ENCODE measurements at places on chromosomes 5 and 9.
A peak's percentile ranks its signal among the peaks of the same experiment; 100 is the strongest.

- DNase-seq = no peak
These were observed 34.3 kb downstream of the ZNF462 start for GRCh38 chr9:106897236-106897635.

DNA sequence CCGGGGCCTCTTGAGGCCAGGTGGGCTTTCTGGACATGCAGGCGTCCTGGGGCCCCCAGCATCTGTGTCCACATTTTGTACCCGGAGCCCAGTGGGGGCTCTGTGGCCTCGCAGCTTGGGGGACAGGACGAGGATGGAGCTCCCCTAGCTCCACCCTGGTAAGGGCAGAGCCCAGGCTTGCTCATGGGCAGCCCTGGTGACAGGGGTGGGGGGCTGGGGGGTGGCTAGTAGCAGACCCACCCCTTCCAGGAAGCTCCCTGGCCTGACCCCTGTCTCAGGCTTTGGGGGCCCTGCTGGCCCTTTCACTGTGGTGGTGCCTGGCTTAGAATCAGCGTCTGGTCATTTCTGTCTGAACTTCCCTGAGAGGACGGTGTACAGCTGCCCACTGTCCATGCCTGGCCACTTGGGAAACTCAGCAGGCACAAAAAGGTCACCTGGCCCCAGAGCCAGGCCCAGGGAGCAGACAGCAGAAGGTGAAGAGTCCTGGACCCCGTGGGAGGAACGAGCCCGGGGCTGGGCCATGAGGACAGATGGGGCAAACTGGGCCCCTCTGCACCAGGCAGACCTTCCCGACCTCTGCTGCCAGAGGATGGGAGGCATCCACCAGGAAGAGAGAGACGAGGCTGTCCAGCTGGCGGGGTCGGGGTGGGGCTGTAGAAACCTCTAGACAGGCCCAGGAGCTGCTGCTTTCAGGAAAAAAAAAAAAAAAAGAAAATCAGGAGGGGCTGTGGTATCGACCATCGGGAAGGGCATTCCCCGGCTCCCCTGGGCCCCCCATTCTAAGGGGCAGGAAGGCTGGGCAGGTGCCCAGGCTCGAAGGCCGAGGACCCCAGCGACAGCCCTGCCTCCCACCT, 52.8 kb downstream of the EXD3 start:
- peak; percentile 43 for DNase-seq

GRCh38 chr5:99061711-99062110, 132.9 kb upstream of the CHD1 start:
- no peak for DNase-seq

DNA sequence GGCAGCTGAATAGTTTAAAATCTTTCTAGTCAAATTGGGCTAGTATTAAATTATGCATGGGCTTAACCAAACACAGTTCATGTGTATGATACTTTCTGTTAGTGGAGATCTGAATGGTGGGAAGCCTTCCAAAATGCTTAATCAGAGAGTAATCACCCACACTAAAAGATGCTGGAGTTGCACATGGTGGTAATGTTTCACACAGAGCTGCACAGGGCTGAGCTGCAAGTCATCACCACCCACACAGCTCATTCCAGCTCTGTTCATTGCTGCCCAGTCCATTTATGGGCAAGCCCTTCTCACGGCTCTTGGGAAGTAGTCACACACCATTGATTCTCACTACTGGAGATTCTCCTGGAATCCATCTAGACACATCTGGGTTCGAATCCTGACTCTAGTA, 351.5 kb upstream of the KCNN2 start:
- DNase-seq = no peak

GRCh38 chr5:64487283-64487682, 18.5 kb upstream of the RGS7BP start:
- no peak for DNase-seq

GRCh38 chr9:77271023-77271690, 93.8 kb downstream of the VPS13A start:
- no peak for DNase-seq

DNA sequence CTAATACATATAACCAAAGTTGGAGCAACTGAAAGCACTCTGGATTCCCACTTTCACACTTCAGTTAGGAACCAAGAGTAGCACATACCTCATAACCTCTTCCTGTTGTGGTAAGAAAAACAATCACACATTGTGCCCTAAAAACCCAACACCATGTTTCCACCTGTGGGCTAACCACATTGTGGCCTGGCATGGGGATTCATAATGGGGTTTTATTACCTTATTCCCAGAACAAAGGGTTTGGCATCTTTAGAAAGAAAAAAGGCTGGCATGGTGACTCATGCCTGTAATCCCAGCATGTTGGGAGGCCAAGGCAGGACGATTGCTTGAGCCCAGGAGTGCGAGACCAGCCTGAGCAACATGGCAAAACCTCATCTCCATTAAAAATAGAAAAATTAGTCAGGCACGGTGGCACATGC, 60.6 kb downstream of the HSD17B3 start:
- DNase-seq = no peak

GRCh38 chr9:106956971-106957370, 94.0 kb downstream of the ZNF462 start:
- DNase-seq = no peak

DNA sequence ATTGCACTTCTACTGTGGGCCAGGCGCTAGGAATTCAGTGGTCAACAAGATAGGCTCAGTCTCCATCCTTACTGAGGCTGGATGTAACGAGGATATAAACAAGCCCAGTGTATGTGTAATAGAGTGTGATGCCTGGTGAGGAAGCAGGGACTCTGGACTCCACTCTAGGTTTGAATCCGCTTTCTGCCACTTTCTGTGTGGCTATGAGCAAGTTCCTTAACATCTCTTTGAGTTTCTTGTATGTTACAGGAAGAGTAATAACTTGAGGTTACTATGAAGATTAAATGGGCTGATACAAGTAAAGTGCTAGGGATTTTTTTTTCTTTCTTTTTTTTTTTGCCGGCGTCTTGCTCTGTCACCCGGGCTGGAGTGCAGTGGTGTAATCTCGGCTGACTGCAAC, 12.4 kb downstream of the DOCK2 start:
- no peak for DNase-seq

DNA sequence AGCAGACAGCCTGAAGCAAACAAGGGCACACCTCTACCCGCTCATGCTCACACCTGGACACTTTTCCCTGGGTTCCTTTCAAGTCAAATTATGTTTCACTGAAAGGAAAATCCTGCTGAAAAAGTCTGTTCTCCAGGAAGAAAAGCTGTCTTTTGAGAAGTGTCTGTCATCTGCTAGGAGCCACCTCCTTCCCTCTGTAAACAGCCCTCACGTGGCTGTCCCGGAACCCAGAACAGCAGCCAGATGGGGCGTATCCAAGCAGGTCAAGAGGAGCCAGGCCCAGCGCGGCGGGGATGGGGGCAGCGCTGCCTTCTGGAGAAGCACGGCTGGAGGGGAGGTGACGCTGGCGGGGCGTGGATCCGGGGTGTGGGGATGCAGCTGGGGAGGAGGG, at the start of gene PNPLA7:
Gene PNPLA7 (minus strand): TSS at position 172 of the 391 bp plus-strand sequence. CDS start 205 bp downstream, outside the sequence.
- peak; percentile 90 for DNase-seq

- no peak for DNase-seq
These were observed 44.3 kb downstream of the BICD2 start for GRCh38 chr9:92720209-92720765.

DNA sequence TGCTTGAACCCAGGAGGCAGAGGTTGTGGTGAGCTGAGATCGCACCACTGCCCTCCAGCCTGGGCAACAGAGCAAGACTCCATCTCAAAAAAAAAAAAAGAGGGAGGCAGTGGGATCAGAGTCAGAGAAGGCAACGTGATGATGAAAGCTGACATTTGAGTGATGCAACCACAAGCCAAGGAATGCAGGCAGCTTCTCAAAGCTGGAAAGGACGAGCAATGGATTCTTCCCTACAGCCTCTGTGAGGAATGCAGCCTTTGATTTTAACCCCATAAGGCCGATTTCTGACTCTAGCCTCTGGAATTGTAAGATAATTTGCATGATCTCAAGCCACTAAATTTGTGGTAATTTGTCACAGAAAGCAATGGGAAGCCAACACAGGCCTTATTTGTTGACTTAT, 9.8 kb downstream of the TGFBI start:
- DNase-seq = no peak

- DNase-seq = no peak
These were observed 13.1 kb downstream of the PSMD5 start for GRCh38 chr9:120829650-120830049.

DNA sequence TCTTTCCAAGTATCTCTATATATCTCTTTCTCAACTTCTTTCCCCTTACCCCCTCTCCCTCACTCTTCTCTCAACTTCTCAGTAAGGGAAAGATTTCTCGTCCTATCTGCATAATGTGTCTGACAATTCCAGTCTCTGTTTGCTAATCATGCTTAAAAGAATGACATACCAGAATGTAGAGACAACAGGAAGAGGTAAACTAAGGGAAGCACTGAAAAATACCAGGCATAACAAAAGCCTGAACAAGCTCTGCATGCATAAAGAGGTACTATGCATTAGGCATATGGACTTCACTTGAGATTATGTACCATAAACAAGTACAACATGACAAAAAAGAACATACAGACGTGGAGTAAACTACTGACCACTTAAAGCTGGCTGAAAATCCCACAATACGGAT, 62.6 kb downstream of the SEMA5A start:
- no peak for DNase-seq

DNA sequence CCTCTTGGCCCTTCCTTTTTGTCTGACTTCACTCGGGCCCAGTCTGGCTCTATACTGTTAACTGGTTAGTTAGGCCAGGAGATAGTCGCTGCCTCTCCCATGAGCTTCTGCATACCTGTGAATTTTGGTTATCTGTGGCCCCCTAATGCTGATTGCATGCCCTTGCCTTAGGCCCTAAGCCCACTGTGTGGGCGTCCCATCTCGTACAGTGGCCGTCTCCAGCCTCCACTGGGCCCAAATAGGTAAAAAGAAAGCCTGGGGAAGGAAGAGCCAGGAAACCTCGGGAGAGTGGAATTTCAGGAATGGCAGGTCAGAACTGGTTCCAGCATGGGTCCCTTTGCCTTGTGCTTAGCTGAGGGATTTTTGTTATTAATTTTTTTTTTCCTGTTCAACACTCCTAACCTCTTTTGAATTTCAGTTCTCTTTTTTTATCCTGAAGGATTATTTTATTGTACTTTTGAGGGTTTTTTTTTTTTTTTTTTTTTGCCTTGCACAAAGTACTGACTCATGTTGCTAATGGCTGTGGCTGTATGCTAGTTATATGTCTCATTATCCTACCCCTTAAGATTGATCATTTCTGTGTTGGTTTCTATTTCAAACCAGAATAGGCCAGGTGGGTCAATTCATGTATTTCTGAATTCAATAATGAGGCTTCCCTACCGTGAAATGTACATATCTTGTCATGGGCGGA, 3.4 kb downstream of the PRRC2B start:
- DNase-seq = no peak

GRCh38 chr9:121830441-121831140, 179.2 kb downstream of the DAB2IP start:
- DNase-seq = peak; percentile 32

- DNase-seq = no peak
These were observed 87.4 kb upstream of the SH3PXD2B start for GRCh38 chr5:172541773-172542136.

- DNase-seq = peak; percentile 47
These were observed 128.9 kb downstream of the BARX1 start for GRCh38 chr9:93826209-93826608.

- no peak for DNase-seq
These were observed 42.3 kb downstream of the PLPP1 start for GRCh38 chr5:55492449-55492848.

DNA sequence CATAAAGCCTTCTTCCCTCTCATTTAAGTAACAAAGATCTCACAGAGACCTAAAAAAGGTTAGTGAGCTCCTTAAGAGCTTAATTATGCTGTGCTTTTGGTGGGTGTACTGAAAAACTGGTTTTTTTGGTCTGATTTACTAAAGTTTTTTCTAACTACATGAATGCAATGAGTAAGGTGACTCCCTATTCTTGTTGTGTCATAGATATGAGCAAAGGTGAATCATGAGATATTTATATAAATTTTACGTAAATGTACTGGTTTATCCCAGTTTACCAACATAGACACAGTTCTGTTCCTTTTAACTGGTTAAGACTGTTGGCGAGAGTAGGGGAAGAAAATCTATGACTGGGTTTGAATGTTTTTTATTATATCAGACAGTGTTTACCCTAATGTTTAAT, 250.5 kb downstream of the NR2F1-AS1 start:
- DNase-seq = no peak

GRCh38 chr5:124283031-124283430, 463.4 kb downstream of the ZNF608 start:
- no peak for DNase-seq

GRCh38 chr5:72494623-72495124, 12.5 kb downstream of the ZNF366 start:
- DNase-seq = no peak

- no peak for DNase-seq
These were observed 68.8 kb downstream of the ANKRD55 start for GRCh38 chr5:56164376-56164775.

DNA sequence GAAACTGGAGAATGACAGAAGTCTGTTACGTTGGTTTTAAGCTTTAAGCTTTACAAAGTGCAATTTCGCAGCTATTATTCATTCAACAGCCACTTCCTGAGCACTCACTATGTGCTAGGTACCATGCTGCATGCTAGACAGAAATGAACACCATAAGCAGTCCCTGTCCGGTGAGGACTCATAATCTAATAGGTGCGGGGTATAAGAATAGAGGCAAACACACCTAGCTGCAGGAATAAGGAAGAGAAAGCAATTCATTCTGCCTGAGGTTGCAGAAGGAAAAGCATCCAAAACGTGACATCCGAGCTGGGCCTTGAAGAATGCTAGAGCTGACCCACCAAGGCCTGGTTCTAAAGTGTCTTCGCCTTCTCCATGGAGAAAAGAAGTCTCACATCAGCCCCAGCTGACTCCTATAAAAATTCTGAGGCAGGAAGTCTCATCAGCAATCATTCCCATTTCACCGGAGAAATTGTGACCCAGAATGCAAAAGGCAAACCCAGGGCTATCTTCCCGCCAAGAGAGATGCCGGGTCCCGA, 542 bp downstream of the FKBP15 start:
- no peak for DNase-seq

- DNase-seq = no peak
These were observed 76.2 kb upstream of the STXBP1 start for GRCh38 chr9:127535834-127536233.

GRCh38 chr9:93380410-93381060, 71.0 kb upstream of the FAM120A start:
- DNase-seq = no peak

GRCh38 chr5:104731331-104731730, 1168.7 kb upstream of the NUDT12 start:
- no peak for DNase-seq

GRCh38 chr9:115992834-115993233, 160.8 kb upstream of the PAPPA start:
- DNase-seq = no peak

DNA sequence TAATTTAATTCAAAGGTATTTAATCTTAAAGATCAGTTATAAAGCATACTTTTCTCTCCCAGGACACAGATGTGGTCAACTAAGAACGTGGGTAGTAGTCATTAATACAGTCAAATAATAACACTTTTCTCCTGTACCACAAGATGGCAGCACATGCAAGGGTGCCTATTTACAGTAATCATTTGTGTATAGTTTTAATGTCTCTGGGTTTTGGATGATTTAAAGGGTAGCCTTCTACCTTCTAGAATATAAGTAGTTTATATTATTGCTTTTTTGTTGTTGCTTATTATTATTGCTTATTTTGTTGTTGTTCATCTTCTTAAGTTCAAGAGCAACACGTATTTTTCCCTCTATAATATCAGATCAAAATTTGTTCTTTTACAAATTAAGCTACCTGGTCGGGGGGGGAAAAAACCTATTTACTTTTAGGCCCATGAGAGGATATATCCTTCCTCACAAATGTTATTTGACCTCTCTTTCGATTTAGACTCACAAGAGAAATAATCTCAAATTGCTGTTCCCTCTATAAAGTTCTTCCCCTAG, 59.6 kb upstream of the SLC27A6 start:
- no peak for DNase-seq
